ENCODE measurements at places on chromosomes 7 and 10.
A peak's percentile ranks its signal among the peaks of the same experiment; 100 is the strongest.

GRCh38 chr10:14616465-14616864, 158.2 kb downstream of the FAM107B start:
- DNase-seq, result no peak

GRCh38 chr10:133129859-133130495, 30.0 kb upstream of the KNDC1 start:
- DNase-seq, result peak; percentile 2

DNA sequence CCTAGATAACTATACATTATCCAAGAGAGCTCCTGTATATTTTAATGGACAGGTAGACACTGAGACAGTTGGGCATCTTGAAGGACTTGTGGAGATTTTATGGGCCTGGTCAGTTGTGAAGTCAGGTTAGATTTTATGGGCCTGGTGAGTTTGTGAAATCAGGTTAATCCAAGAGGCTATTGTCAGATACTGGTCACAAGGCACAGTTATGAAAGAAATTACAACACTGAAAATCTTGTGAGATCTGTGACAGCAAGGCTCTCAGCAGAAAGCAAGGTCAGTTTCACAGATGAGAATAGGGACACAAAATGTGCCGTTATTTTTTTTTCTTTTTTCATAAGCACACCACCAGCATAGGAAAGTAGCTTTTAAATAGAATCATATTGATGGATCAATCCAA, 167.6 kb downstream of the VTI1A start:
- no peak for DNase-seq

- no peak for DNase-seq
Observed at GRCh38 chr7:99679032-99679399, 780 bp downstream of the CYP3A5 start.

- DNase-seq, result no peak
Observed at GRCh38 chr10:130481076-130481930, 345.1 kb downstream of the GLRX3 start.

- DNase-seq, result no peak
Observed at GRCh38 chr7:123505221-123505620, 29.2 kb downstream of the IQUB start.

DNA sequence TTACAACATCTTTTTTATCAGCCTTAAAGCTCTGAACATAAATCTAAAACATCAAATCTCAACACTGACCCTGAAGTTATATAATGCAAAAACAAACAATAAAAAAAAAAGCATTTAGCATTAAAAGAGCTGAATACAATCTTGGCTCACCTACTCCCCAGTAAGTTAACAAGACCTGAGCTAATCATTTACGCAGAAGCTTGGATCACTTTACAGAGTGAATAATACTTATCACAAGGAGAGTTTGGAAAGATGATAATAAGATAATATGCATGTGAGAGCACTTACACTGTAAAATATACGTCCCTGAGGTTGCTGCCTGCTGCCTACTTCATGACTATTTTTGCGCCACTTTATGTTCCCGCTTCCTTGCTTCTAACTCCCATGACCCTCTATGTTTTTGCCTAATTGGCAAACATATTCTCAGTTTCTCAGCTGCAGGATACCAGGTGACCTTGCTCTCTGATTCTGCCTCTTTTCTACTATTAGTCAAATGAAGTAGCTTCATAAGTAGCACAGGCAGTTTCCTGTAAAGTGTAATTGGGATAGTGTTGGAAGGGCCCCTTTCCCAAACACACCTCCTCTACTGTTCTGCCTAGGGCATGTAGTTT, 333.6 kb downstream of the LRRTM3 start:
- no peak for DNase-seq

GRCh38 chr7:18610331-18610948, 114.9 kb downstream of the HDAC9 start:
- DNase-seq, result no peak

- no peak for DNase-seq
Observed at GRCh38 chr7:94562525-94562924, 52.9 kb downstream of the CASD1 start.

- DNase-seq, result no peak
Observed at GRCh38 chr7:2149672-2150444, 82.9 kb downstream of the MAD1L1 start.

DNA sequence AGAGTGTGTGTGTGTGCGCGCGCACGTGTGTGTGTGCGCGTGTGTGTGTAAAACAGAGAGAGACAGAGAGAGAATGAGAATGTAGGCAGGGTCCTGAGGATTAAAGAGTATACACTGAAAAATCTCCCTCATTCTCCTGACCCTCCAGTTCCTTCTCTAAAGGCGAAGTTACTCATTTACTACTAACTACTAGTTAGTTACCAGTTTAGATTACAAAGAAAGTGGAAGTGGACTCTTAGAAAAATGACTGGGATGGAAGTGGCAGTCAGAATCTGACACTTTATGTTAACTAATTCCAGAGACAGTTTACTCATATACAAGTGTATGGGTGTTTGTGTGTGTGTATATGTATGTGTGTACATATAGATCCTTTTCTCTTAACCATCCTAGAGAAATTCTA, 146.5 kb upstream of the LRRN3 start:
- DNase-seq, result no peak

DNA sequence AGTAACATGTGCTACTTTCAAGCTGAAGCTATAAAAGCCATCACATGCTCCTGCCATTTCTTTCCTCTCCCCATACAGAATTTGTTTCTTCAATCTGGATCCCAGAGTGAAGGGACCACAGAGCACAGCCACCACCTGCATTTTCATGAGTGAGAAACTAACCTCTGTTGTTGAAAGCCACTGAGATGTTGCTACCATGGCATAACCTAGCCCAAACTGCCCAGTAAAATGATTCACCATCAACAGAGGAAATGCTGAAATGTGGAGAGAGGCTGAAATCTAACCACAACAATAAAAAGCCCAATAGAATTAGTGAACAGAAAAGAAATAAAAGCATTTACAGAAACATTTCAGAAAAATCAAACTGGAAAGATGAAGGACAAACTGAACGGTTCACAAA, 125.2 kb downstream of the AMPH start:
- DNase-seq, result no peak

DNA sequence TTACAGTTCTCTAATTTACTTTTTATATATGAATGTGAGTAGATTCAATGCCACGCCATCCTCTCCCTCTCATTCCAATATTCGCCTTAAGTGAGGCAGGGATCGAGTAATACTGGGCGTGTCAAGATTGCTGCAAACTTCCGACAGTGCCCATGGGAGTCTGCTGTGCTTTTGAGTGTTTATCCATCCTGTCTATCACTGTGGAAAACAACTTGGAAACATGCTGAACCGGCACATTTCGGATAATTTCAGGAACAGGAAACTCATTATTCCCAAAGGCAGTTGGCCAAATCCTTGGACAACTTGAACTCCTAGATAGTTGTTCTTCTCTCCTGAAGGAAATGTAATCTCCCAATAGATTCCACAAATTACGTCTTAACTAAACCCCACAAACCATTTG, 28.5 kb downstream of the PIP4K2A start:
- DNase-seq, result no peak

DNA sequence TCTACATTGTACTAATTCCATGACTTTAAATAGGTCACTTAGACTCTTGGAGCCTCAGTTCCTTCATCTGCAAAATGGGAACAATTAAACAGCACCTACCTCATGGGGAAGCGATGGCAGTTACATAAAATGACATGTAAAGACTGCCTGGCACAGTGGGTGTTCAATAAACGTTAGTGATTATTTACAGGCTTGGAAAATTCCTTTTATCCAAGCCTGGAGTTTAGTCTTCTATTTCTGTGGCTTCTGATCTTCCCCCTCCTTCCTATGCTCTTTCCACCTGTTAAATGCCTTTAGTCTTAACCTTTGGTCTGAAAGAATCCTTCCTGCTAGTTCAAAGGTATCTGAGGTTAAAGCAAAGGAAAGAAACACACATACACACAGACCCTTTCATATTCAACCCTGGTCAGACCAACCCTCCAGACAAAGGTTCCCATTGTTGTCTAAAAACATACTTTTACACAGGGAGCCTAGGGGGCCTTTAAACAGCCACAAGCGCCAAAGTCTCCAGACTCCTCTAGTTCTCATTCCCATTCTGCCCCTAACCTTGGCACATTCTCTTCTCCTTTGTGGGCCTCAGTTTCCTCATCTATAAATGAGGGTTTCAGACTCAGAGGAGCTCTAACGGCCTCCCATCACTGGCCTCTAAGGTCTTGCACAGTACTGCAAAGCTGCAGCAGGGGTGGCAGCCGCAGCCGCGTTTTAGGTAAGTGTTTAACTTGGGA, 21.4 kb downstream of the SORBS1 start:
- DNase-seq, result no peak

DNA sequence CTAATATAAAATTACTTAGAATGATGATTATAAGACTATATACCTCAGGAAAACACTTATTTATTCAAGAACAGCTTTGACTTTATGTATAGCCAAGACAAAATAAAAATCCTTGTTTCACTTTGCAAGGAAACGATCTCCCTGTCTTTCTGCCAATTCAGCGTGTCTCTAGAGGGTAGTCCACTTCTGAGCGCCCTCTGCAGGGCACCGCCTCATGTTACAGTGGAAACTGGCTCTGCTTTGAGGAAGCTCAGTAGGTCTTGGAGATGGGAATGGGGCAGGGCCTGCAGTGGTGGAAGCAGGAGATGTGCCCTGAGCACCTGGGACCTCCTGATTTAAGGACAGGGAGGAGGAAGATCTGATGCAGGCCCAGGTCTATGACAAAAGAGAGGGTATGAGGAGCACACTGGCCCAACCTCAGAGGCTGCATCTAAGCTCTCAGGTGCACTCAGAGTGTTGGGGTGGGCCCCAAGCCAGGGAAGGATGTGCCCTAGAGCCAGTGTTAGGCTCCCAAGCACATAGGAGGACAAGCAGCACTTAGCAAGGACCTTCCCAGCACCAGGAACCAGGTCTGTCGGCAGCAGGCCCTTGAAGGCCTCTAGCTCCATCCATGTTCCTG, 481.0 kb downstream of the TNS3 start:
- DNase-seq, result no peak

DNA sequence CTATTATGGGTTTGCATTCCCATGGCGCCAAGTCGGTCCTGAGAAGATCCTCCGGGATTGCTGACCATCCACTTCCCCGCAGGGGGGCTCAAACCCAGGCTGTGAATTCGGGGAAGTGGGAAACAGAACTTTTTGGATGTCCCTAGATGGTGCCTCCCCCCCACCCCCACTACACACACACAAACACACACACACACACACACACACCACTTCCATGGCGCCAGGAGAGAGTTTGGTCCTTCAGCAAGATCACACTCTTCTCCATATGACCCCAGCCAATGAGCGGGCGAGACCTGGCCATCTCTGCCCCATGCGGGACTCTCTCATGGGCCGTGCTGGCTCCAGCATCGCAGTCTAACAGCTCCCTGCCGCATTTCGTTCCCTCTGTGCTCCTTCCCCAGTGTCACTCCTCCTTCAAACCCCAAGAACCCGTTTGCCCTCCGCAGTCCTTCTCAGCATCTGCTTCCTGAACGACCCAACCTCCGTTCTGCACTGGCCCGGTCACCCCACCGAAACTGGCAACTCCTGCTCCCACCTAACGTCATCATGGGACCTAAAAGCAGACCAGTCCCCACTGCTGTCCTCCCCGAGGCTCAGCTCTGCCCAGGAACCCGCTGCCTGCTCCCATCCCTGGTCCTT, 32.1 kb upstream of the TNRC18 start:
- no peak for DNase-seq

DNA sequence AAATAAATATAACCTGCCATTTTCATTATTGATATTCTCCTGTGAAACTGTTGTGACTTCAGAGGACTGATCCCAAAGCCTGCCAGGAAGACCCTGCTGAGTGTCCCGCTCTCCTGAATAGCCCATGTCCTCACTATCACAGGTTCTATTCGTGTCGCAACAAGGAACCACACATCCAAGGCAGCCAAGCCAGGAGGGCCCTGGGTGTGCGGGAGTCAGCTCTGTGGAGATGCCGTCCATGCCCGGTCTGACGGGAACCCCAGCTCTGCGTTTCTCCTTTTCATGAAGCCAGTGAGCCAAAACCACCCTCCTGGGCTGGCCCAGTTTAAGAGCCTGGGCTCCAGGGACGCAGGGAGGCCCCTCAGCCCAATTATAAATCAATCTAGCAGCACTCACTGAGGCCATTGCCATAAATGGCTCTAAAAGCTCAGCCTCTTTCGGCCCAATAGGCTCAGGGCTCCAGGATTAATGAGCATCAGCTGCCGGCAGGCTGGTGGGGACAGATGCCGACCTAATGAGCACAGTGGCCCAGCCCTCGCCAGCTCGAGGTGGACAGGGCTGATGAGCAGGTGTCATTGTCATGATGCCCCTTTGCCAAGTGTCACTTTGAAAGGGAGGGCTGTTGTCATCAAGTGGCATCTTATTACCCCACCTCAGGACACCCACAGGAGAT, 177.9 kb downstream of the PLXNA4 start:
- no peak for DNase-seq

DNA sequence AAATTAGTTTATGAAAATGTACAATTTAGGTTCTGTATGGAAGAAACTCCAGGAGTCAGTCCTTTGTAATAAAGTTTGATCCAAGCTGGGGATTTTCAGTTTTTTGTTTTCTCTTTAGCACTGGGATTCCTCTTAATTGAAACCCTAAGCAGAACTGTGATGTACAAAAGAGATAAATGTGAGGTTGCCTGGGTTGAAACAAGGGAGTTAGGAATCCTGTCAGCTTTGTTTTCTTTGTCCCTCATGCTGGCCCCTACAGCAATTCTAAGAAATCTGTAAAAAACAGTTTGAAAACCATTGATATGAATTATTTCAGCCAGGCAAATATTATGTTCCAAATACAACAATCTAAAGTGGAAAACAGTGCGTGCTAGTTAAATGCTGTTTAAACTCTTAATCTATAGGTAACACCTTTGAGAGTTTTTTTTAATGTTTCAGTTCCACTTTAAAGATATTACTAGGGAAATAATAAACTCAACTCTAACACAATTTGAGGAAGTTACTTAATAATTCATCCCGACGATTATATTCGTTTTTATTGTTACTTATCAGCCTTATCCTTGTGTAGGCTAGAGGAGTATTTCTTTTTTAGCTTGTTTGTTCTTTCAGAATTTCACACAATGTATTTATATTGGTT, 65.3 kb downstream of the SGCE start:
- DNase-seq, result no peak

GRCh38 chr7:23114896-23115295, 9.3 kb downstream of the KLHL7 start:
- no peak for DNase-seq

DNA sequence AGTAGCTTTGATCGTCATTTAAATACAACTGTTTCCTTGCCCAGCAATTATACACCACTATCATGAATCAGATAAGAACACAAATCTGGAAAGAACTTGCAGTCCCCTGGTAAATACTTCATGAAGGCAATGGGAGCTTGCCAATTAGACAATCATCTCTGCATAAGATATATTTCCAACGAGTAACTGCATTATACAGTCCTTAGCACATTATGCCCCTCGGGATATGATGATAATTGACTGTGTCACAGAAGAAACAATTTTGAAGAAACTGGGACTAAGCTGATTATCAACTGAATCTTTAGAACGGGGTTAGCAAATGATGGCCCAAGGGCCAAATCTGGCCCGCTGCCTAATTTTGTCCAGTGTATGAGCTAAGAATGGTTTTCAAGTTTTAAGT, 155.7 kb downstream of the TRIL start:
- DNase-seq, result no peak

DNA sequence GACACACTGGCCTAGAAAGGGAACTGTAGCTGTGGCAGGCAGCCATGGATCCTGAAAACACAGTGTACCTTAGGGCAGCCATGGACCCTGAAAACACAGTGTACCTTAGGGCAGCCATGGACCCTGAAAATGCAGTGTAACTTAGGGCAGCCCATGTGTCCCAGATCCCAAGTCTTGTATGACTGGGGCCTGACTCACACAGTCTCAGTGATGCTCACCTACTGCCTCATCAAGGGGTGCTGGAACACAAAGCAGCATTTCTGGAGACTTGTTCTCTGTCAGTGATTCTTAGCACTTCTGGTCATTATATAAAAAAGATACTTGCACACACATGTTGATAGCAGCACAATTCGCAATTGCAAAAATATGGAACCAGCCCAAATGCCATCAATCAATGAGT, 70.2 kb upstream of the LAMB4 start:
- DNase-seq, result no peak
